Cardiac atrium fibroblast (primary cell): ENCODE measurements at places on chromosomes 12 and 14. TPM values are rescaled to one million over a fixed set of nuclear protein-coding genes. Genes with fewer than 3 reads are reported as not detected.

The TAS2R9 gene
- not detected in 2 replicates for total RNA-seq

The TSPAN19 gene
- not detected in 2 replicates for total RNA-seq

The PRB2 gene
- not detected in 2 replicates for total RNA-seq

The TSHR gene
- not detected in 2 replicates for total RNA-seq

The PTHLH gene
- total RNA-seq: not detected in 2 replicates
